Breast epithelium (tissue), 4 donors: ENCODE measurements at places on chromosomes 2 and 18. TPM values are rescaled to one million over a fixed set of nuclear protein-coding genes. Genes with fewer than 3 reads are reported as not detected.

Gene NT5DC4
- not detected for total RNA-seq

Gene SLC8A1
- total RNA-seq = 8.2 TPM

Gene YPEL5
- total RNA-seq = 161 TPM

Gene ABCA12
- 3.6 TPM for total RNA-seq

Gene RGPD4
- not detected for total RNA-seq

Gene CYTIP
- total RNA-seq = 18.7 TPM

Gene GAL3ST2
- 2.6 TPM for total RNA-seq

Gene ANKRD62
- not detected for total RNA-seq

Gene G6PC2
- not detected for total RNA-seq

Gene ZNF385B
- 8.8 TPM for total RNA-seq

Gene UGT1A3
- total RNA-seq = 0.16 TPM

Gene ADGRF3
- under 0.01 TPM for total RNA-seq

Gene RND3
- 89.1 TPM for total RNA-seq
